ENCODE measurements at places on chromosomes 2 and 18.

DNA sequence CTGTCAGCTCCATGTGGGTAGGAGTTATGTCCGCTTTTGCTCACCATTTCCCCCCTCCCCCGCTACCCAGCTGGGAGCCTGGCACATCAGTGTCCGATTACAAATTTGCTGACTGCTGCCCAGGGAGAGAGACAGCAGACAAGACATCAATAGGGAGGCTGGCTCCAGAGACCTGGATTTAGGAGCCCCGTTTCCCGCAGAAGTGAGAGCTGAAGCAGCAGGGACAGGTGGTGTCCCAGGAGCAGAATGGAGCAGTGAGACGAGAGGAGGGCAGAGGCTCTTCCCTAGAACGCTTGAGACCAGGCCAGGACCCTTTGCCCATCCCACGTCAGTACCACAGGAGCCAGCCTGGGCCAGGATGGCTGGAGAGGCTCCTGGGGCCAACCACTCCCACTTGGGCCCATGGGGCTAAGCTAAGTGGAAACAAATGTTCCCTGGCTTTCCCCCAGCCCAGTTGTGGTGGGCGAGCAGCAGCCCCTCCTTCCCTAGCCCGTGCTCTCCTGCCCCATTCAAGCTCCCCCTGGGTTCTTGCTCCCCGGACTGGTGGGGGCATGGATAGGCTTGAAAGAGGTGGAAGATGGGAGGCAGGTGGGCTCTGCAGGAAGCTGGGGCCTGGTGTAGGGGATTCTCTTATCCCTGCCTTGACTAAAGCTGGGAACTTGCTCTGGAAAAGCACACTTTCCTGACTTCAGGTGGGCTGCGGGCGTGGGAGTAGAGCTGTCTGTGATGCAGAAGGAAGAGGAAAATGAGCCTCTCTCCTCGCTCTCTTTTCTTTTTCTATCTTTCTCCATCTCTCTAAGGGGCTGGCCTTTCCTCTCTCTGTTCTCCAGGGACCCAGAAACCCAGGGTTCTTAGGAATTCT lies 4.1 kb upstream of the WNT6 start:
- no peak for DNase-seq

GRCh38 chr18:62200121-62200914 lies 13.3 kb downstream of the RELCH start:
- DNase-seq: no peak

GRCh38 chr18:43435851-43436250 lies 158.6 kb upstream of the SYT4 start:
- no peak for DNase-seq

- DNase-seq: no peak
Measured at GRCh38 chr2:159506202-159506601, 110.1 kb downstream of the BAZ2B start.

- no peak for DNase-seq
Measured at GRCh38 chr2:13480057-13480456, 763.3 kb downstream of the TRIB2 start.

- DNase-seq: no peak
Measured at GRCh38 chr2:7237466-7237865, 320.3 kb downstream of the RNF144A start.

Data from CD4-positive, alpha-beta T cell treated with Interleukin-15 for 1 hour (primary cell).